ENCODE measurements at places on chromosomes 2 and 18. TPM values are rescaled to one million over a fixed set of nuclear protein-coding genes. Genes with fewer than 3 reads are reported as not detected.

DNA sequence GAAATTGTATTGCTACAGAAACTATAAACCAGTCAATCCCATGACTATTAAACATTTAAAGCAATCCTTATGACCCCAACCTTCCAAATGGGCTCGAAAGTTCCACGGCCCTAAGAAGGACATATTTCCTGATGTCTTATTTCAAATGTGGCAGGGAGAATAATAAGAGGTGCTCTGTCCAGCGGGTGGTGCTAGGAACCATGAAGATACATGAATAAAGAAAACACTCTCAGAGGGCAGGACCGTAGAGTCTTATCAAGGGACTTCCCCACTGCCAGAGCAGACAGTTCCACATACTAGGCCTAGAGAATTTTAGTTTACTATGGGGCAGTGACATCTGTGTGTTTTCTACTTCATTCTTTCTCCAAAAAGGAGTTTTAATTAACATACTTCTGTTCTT, 187.1 kb upstream of the PIK3C3 start:
- no peak for DNase-seq

DNA sequence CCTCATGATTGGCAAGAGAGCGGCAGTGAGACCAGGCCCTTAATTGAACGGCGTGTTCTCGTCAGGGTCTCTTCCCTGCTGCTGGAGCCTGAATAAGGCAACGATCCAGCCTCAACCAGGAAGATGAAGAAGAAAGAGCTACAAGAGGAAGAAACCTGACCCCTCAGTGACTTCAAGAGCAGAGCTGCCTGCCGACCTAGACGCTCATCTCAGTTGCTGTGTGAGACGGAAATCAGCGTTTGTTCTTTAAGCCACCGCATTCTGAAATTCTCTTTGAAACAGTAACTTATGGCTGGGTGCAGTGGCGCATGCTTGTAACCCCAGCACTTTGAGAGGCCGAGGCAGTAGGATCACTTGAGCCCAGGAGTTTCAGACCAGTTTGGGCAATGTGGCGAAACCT, 29.6 kb upstream of the KCNG3 start:
- no peak for DNase-seq

DNA sequence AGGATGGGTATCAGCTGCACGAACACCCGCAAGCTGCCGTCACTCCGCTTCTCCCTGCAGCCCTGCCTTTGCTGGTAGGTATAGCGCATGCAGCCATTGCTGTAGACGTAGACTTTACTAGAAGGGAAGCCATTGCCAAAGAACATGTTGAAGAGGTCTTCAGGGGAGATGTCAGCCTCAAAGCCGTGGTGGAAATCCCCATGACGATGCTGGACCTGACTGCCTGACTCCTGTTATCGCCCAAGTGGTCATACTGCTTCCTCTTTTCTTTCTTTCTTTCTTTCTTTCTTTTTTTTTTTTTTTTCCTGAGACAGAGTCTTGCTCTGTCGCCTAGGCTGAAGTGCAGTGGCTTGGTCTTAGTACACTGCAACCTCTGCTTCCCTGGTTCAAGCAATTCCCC, 68.7 kb upstream of the SPRED2 start:
- no peak for DNase-seq

DNA sequence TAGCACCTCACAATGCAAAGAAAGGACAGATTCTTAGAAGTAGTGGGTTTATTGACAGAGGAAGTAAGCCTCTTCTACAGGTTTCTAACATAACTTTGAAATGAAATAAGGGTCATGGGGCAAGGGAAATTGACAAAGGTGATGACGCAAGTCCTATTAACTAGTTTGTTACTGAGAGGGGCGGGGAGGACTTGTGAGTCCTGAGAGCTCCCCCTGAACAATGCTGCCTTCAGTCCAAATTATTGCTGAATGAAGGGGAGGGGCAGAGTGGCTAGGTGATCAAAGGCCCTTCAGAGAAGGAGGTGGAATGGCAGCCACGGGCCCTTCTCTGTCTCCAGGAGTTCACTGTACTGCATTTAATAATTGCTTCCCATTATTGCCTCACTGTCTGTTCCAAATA, 390.0 kb downstream of the MEIS1 start:
- DNase-seq: no peak

Gene MOGAT1
- total RNA-seq: not detected

- no peak for DNase-seq
These were observed 87.8 kb downstream of the ACOXL start for GRCh38 chr2:110820128-110820527.

Gene TDRD15
- 0.10 TPM for total RNA-seq

- DNase-seq: no peak
These were observed 543.2 kb upstream of the LRRTM4 start for GRCh38 chr2:78065366-78065765.

- no peak for DNase-seq
These were observed 65.9 kb upstream of the SLC16A14 start for GRCh38 chr2:230134496-230135129.

DNA sequence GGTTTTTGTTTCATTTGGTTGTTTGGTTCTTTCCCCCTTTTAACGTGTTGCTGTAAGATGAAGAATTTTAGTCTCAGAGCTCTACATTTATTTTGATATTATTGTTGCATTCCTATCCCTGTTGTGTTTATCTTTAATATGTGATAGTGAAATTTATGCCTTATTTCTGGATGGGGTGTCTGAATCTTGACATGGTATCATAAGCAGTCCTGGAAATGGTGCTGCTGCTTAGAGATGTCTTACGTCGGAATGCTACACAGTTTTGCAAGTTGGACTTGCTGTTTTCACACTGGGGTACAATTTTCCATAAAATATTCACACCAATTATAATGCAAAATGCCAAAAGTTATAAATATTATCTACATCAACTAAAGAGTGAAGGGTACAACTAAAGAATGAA, 164.0 kb downstream of the GPD2 start:
- DNase-seq: no peak

Gene LYG2
- total RNA-seq: not detected

Gene UGT1A4
- 23.2 TPM for total RNA-seq

Gene PDE1A
- 9.7 TPM for total RNA-seq

Gene MAP4K4
- 49.9 TPM for total RNA-seq

DNA sequence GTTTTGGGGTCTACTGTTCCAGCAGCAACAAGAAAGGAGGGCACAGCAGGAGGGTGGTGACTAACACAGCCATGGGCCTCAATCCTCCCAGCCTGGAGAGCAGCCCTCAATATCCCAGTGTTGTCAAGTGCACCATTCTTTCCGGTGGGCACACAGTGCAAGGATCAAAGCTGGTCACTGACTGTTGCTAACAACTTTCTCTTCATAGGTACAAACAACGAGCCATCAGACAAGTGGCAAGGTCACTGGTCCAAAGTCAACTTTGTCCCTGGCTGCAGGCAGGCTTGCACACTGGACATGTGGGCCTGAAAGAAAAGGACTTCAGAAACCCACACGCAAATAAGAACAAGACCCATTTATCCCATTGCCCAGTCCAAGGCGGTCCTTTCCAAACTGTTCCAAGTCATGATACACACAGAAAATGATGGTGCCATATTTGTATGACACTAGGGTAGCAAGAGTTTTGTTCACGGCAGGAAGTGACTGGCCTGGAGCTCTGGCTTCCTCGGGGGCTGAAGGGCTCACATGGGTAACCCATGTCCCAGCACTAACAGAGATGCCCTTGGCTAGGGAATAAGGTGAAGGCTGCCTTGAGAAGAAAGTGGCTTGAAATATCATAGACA, 57.0 kb downstream of the KCTD1 start:
- no peak for DNase-seq

DNA sequence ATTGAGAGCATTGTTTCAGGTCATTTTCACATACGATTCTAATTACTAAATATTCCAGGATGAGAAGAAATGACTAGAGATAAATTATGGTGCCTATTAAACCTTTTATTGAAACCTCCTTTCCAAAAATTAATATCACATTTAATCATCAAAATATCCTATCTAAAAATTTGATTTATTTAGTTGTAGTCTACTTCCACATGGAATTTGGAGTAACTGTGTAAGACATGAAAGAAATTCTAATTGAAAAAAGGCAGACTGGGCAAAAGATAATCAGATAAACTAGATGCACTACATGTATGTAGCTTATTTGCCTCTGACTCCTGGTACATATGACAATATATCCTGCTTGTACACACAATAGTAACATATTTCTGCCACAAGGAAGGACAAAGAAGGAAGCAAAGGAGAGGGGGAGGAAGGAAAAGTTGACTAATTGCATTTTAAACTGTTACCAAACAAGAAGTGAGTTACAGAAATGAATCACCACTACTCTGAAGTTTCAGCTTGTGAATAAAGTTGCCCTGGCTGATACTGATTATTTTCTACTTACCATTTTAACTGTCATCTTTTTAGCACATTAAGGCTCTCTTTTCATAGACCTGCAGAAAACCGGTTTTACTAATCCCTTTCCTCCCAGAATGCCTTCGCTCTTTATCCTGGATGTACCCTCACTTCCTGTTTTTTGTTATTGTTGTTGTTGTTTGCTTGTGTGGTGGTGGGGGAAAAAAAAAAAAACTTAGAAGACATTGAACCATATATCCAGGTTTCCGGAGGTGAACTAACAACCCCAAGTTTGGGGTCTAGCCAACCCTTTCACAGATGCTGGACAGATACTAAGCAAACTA, 28.4 kb downstream of the NRXN1 start:
- DNase-seq: no peak
